T-helper 1 cell treated with Interleukin-12 subunit alpha and Interleukin-12 subunit beta and Interleukin-4 antibody, amounts not matched to agents 30 ng/mL and 1 ng/mL, for 36 hours (primary cell): ENCODE measurements at places on chromosomes 6 and 20. TPM values are rescaled to one million over a fixed set of nuclear protein-coding genes. Genes with fewer than 3 reads are reported as not detected.

Gene DUSP15
- total RNA-seq = not detected in 2 replicates

Gene HTR1E
- not detected in 2 replicates for total RNA-seq

Gene SLC35F1
- not detected in 2 replicates for total RNA-seq

Gene MYH7B
- 0.17 and 0.20 TPM in 2 replicates for total RNA-seq

Gene NHLRC1
- 0.27 and 0.29 TPM in 2 replicates for total RNA-seq
